Placental epithelial cell (primary cell): ENCODE measurements at places on chromosomes 11 and 22. TPM values are rescaled to one million over a fixed set of nuclear protein-coding genes. Genes with fewer than 3 reads are reported as not detected.

The CPT1B gene
- total RNA-seq = 1.7 and 3.9 TPM in 2 replicates

The GDPD4 gene
- total RNA-seq = not detected in 2 replicates

The NXPE2 gene
- total RNA-seq = 0.76 and 0.79 TPM in 2 replicates

The HBE1 gene
- total RNA-seq = 0.39 TPM in 1 of 2 replicates, not detected in the other

The OAF gene
- total RNA-seq = 3.1 and 9.9 TPM in 2 replicates

The RIC3 gene
- 0.39 TPM in 1 of 2 replicates, not detected in the other for total RNA-seq

The PSMA1 gene
- 80.5 and 121 TPM in 2 replicates for total RNA-seq

The OR51I1 gene
- not detected in 2 replicates for total RNA-seq

The MPEG1 gene
- not detected in 2 replicates for total RNA-seq

The MS4A14 gene
- total RNA-seq = under 0.01 TPM in 1 of 2 replicates, not detected in the other

The ARHGAP20 gene
- total RNA-seq = under 0.01 and 0.11 TPM in 2 replicates

The SAA4 gene
- not detected in 2 replicates for total RNA-seq

The CCDC116 gene
- 0.11 and 0.79 TPM in 2 replicates for total RNA-seq

The SERPIND1 gene
- total RNA-seq = not detected in 2 replicates

The PATZ1 gene
- total RNA-seq = 22.3 and 30.2 TPM in 2 replicates

The LRRC74B gene
- not detected in 2 replicates for total RNA-seq

The SYT9 gene
- total RNA-seq = 0.39 and 0.43 TPM in 2 replicates

The ROBO4 gene
- total RNA-seq = under 0.01 and 0.65 TPM in 2 replicates

The APOL2 gene
- total RNA-seq = 10.0 and 14.1 TPM in 2 replicates

The CCDC90B gene
- total RNA-seq = 53.4 and 55.7 TPM in 2 replicates

The LRRC10B gene
- not detected in 2 replicates for total RNA-seq

The KRTAP5-2 gene
- total RNA-seq = not detected in 2 replicates

The PATE1 gene
- total RNA-seq = not detected in 2 replicates

The MMP12 gene
- 0.22 TPM in 1 of 2 replicates, not detected in the other for total RNA-seq

The BIRC3 gene
- 0.39 and 0.54 TPM in 2 replicates for total RNA-seq

The APOC3 gene
- total RNA-seq = not detected in 2 replicates

The TMEM225 gene
- total RNA-seq = not detected in 2 replicates

The MAPK8IP2 gene
- 0.39 and 0.54 TPM in 2 replicates for total RNA-seq

The TSSK2 gene
- not detected in 2 replicates for total RNA-seq
